ENCODE measurements at places on chromosomes 1 and 21.

DNA sequence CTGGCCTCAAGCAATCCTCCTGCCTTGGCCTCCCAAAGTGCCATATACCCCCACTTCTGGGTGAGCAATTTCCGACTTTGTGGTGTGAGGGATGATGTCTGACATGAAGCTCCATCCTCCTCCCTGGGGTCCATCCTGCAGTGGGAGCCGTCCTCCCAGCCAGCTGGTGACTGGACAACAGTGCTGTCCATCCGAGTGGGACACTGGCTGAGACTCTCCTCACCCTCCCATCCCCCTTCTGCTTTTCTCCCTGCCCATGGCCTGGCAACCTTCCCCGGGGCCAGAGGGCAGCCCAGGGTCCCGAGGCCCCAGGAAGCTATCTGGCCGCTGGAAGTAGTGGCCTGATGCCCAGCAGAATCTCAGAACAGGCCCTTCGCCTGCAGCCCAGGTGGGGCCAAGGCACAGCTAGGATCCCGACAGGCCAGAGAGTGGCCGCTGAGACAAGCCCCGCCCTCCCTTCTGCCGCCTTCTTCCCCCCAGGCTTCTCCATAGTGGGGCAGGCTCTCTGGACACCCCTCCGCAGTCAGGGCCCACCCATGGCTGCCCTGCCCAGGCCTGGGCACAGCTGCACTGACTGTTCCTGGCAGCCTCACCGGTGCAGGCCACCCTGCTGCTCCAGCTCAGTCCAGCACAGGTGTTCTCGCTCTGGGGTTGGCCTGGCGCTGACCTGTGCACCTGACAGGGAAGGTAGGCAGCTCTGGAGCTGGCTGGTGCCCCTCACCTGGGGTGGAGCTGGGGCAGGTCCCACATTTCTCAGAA, 8.4 kb upstream of the FAAP20 start:
- no peak for DNase-seq

GRCh38 chr1:1063945-1064831, 9.9 kb downstream of the RNF223 start:
- DNase-seq, result no peak

GRCh38 chr21:29939104-29939923, 482 bp downstream of the GRIK1 start:
- no peak for DNase-seq

DNA sequence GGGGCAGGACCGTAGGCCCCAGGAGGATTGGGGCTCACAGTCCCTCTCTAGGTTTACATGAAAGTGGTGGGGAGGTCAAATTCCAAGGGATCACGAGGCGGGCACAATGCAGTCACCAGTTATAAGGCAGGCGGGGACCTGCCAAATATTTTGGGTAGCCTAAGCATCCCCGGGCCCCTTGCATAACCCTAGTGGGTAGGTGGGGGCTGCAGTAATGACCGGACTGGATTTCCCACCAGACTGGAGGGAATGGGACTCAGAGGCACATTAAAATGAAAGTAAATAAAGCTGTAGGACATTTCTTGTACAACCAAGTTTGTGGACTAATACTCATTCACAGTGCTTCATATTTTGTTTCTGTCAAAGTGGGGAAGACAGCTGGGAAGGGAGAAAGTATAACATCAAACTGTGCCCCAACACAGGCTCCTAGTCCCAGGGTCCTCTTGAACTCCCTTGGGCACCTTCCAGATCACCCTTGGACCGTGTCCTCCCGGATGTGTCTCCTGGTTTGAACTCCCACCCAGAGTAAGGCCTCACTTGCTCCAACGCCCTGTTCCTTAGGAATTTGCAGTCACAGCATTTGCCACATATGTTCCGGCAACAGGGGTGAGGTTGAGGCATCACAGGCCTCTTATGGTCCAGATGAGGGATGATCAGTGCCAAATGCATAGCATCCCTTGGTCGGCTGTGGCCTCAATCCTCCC, 28.4 kb upstream of the KIAA0040 start:
- DNase-seq, result no peak

DNA sequence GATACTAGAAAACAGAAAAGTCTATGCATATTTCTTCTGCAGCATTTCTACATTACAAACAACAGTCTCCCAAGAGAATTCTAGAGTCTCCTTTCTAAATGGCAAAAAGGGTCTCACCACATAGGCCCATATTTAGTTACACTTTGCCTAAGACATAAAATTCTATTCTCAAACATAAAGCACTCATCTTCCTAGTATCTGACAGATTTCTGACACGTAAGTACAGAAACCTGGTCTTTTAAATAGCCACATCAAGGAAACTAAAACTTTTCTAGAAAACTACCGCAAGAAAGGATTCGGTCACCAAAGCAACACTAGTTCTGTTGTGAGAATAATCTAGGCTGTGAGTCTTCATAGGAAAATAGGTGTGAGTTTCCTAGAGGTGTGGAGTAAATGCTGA, 33.6 kb upstream of the CTSK start:
- no peak for DNase-seq

- DNase-seq, result no peak
These were observed 400 bp upstream of the TRIM17 start for GRCh38 chr1:228417061-228417460.

DNA sequence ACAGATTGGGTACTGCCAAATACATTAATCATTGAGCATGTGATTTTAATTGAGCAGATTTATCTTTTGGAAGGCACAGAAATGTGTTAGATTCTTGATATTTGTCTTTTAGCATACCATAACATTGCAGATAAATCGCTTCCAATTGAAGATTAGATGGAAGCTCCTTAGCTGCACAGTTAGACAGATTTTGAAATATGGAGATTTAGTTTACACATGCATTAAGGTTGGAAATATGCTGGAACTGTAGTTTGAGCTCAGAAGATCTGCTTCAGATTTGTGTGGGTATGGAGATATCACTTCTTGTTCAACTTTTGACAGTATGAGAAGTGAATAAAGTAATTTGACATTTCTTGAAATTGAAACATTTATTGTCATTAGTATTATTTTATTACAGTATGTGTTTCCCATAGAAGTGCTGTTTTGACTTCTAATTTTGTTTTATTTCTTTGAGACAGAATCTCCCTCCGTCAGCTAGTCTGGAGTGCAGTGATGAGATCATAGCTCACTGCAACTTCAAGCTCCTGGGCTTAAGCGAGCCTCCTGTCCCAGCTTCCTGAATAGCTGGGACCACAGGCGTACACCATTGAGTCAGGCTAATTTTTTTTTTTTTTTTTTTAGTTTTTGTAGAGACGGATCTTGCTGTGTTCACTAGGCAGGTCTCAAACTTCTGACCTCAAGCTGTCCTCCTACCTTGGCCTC, 29.1 kb downstream of the THRAP3 start:
- DNase-seq, result no peak

- DNase-seq, result no peak
These were observed 188.3 kb upstream of the EDN2 start for GRCh38 chr1:41672641-41673361.

DNA sequence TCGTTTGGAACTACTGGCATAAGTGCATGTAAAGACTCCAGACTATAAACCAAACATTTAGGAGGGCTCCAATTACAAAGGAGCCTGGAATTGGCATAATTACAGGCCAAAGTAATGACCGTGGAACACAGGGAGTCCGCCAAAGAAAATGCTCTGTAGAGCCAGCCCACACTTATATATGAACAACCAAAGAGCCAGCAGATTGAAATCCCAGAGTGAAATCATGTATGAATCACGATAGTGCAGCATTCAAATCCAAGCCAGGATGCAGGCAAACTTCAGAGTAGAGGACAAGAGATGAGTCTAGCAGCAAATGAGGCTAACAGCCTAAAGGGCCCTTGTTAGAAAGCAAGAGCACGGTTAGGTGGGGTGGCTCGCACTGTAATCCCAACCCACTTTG, 13.1 kb downstream of the VPS26C start:
- DNase-seq, result no peak

DNA sequence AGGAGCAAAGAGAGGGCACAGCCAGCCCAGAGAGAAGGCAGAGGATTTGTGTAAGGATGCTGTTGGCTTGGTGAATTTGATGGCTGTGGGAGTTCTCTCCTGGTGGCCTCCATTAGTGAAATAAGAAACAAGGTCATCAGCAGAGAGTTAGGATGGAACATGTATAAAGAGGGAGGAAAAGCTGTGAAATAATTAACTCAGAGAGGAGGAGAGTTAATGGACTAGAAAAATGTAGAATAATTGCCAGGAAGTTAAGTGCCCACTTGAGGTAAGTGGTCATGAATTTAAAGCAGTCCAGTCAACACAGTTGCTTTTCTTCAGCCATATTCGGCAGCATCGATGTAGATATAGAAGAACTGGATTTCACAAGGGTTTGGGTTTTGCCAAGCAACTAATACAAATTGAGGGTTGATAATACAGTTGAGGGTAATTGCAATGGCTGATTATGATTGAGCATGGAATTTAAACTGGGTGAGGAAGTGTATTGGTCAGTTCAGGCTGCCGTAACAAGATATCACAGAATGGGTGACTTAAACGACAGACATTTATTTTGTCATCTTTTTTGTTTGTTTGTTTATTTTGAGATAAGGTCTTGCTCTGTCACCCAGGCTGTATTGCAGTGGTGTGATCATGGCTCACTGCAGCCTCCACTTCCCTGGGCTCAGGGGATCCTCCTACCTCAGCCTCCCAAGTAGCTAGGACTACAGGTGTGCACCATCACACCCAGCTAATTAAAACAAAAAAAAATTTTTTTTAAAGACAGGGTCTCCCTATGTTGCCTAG, 31.7 kb upstream of the KLF17 start:
- no peak for DNase-seq

DNA sequence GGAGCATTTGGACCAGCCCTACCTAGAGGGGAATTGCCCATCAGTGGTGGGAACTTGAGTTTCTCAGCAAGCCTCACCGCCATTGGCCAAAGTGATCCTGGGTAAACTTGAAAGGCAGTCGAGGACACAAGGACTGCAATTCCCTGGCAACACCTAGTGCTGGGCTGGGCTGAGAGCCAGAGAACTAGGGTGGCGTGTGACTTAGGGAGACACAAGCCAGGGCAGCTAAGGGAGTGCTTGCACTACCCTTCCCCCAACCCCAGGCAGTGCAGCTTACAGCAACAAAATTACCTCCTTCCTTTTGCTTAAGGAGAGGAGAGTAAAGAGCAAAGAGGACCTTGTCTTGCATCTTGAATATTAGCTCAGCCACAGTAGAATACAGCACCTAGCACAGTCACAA, 176.9 kb upstream of the PRMT6 start:
- DNase-seq, result no peak

- DNase-seq, result no peak
These were observed 90.1 kb downstream of the PLXNA2 start for GRCh38 chr1:208154040-208154439.

- no peak for DNase-seq
These were observed 1359.1 kb upstream of the ADGRL2 start for GRCh38 chr1:80441664-80442063.

DNA sequence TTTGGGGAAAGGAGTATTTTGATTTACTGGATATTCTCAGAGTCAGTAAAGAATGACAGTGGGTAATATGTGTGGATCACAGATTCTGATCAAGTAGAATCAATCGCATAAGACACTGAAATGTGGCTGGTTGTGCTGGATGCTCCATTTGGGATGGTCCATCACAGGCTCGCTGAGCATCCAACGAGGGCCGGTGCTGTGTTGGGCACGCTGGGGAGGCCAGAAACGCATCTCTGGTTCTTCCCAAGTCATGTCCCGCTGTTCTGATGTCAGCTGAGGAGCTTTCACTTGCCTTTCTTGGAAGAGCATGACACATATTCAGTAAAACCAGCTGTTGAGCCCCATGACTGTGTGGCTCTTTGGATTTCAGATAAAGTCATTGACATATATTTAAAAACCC, 72.0 kb downstream of the UMODL1 start:
- no peak for DNase-seq

GRCh38 chr1:74729741-74730478, 2.9 kb downstream of the CRYZ start:
- no peak for DNase-seq

- DNase-seq, result no peak
These were observed 16.6 kb downstream of the BCAR3 start for GRCh38 chr1:93665015-93665414.

GRCh38 chr1:32063261-32063681, 9.5 kb upstream of the TMEM39B start:
- no peak for DNase-seq

DNA sequence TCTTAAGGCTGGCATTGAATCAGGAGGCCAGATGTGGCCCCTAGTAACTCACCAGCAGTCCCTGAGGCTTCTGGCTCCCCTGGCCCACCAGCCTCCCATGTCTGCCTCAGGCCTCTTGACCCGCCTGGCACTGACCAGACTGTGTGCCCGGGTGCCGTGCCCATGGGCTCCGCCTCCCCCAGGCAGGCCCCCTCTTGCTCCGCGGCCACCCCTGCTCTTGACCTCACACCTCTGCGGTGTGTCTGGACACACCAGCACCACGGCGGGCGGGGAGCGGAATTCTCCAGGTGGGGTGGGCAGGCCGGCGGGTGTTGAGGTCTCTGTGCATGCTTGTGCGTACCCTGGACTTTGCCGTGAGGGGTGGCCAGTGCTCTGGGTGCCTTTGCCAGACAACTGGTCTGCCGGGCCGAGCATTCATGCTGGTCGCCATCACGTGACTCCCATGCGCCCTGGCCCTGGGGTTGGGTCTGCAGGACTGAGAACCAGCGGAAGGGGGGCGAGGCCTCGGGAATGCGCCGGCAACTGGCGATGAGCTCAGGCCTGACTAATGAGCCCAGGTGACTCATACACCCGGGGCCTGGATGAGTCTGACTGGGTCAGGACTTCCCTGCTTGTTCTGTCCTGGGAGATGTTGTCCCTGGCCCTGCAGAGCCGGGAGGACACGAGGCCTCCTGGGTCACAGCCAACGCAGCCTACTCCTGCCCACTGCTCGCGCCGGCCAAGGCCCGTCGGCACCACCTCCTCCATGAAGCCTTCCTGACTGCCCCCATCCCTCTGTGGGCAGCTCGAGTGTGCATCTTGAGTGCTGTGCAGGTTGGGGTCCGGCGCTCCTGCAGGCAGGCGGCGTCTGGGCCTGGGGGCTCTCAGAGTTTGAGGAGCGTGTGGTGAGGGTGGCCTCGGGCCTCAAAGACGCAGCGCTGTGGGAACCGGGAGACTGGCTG, 22.6 kb downstream of the COL18A1 start:
- no peak for DNase-seq

DNA sequence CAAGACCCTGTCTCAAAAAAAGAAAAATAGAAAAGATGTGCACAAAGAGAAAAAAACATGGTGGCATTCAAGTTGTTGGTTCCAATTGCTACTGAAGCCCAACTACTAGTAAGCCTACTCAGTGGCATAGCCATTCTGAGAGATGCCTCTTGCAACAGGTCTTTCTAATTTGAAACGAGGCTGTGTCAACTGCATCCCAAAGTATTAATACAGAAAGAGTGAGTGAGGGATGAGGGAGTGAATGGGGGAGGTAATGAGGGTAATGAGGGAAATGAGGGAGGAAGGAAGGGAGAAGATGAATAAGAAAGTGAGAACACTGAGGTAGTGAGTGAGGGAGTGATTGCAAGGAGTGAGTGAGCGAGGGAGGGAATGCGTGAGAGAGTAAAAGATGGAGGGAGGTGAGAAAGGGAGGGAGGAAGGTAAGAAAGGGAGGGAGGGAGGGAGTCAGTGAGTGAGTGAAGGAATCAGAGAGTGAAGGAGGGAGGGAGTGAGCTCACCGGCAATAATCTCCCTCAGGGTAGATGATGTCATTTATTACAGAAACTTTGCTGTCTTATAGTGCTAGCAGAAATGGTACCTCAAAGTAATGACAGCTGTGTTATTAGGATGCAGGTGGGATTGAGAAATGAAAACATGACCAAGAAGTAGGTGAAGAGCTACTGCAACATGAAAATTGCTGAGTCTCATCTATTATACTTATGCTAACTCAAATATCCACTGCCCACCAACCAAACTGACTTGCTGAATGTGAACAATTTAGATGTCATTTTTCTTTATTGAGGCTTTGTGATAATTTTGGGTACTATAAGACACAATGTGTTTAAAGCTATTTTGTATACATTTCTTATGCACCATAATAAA, 75.6 kb upstream of the ADAM30 start:
- DNase-seq, result no peak
